GM23248 (cell line): ENCODE measurements at places on chromosomes 6 and 20.

DNA sequence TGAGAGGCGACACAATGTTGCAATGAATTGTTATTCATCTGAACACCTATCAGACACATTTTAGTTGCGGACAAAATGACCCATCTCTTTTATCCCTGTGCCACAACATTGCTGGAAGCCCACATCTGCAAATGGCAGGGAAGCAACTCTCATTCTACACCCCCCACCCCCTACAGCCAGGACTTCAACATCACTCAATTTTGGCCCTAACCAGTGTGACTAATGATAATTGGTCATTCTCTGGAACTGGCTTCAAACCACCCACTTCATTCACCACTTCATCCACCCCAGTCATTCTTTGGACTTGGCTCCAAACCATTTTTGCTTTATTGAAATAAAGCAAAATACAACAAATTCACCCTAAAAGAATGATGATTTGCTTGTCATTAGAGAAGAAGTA lies 1.5 kb downstream of the GCM2 start:
- DNase-seq = peak; percentile 8

DNA sequence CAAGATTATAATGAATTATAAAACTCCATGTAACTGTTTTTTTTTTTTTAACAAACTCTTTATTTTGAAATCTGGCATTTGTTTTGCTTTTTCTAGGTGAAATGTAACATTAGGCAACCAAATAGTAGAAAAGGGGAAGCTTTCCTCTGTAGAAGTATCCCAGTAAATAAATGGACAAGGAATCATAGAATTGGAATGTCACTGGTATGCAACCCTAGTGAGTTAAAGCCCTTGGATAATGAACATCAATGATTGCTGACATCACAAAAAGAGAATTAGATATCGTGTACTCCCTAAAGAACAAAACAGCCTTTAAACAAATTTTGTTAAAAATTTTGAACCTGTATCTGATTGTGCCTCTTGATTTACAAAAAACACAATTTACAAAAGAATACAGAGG lies 93.9 kb upstream of the OGFRL1 start:
- DNase-seq = peak; percentile 67

- peak; percentile 96 for DNase-seq
Observed at GRCh38 chr20:34215711-34216381, 25.4 kb upstream of the ASIP start.

- no peak for DNase-seq
Observed at GRCh38 chr6:114690625-114691024, 347.8 kb upstream of the HS3ST5 start.

DNA sequence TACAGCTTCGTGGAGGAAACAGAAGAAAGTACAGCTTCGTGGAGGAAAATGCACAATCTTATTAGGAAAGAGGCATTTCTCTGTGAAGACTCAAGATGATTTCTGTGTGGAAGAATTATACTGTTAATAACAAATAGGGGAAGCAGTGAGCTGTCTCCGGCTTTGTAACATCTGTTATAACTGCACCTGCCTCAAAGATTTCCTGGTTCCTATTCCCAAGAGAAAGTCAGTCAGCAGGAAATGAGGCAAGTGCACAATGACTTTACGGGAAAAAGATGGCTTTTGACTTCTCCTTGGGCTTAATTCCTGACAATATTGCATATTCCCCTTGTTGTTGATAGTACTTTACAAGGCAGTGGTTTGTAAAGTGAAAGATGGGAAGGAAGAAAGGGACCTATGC lies 538.5 kb downstream of the BMP2 start:
- DNase-seq = no peak

DNA sequence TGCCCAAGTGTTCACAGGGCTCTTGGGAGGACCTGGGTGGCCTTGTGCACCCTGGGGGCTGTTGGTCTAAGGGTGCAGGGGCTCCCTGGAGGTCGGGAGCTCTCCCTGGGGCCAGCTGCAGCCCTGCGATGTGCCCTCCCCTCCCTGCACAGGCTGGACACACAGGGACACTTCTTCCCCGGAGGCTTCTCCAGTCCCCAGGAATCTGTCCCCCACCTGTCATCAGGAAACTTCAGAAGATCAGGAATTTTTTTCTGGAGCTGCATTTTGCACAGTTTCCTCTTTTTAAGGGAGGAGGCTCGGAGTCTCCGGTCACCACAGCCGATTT lies 66.9 kb upstream of the BHLHE23 start:
- no peak for DNase-seq

GRCh38 chr6:138765896-138766655 lies 7.5 kb upstream of the CCDC28A start:
- peak; percentile 60 for DNase-seq

GRCh38 chr6:108966855-108967755 lies 118.9 kb downstream of the ARMC2 start:
- peak; percentile 43 for DNase-seq

DNA sequence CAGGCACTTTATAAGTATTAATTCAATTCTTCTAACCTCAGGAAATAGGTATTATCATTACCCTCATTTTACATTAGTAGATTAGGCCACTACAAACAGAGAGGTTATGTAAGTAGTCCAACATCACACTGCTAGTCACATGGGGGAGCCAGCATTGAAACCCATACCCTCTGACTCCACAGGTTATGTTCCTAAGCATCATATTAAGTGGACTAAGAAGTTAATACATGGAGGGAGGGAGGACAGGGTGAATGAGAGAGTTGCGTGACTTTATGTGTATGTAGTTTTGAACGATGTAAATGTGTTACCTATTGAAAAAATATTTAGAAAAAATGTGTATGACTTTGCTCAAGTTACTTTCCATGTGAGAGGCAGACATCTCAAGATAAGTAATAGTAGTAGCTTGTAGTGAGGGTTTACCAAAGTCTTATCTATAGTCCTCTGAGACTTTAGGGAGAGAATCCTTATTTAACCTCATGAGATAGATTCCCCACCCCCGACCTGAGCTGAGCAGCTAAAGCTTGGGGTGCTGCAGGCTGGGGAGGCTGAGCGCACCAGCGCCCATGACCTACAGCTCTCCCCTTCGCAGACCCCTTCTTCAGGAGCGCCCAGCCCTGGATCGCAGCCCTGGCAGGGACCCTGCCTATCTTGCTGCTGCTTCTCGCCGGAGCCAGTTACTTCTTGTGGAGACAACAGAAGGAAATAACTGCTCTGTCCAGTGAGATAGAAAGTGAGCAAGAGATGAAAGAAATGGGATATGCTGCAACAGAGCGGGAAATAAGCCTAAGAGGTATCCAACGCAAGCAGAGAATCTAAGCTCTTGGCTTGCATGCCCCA lies 7.5 kb downstream of the BTN3A2 start:
- DNase-seq = no peak

- peak; percentile 98 for DNase-seq
Observed at GRCh38 chr20:25525867-25526266, 59.5 kb downstream of the NINL start.
